ENCODE measurements at places on chromosomes 2 and 18. TPM values are rescaled to one million over a fixed set of nuclear protein-coding genes. Genes with fewer than 3 reads are reported as not detected.
A peak's percentile ranks its signal among the peaks of the same experiment; 100 is the strongest.

The IL36B gene
- not detected for polyA plus RNA-seq

- peak; percentile 60 for DNase-seq
These were observed 80.9 kb downstream of the CHRNA1 start for GRCh38 chr2:174683392-174683759.

DNA sequence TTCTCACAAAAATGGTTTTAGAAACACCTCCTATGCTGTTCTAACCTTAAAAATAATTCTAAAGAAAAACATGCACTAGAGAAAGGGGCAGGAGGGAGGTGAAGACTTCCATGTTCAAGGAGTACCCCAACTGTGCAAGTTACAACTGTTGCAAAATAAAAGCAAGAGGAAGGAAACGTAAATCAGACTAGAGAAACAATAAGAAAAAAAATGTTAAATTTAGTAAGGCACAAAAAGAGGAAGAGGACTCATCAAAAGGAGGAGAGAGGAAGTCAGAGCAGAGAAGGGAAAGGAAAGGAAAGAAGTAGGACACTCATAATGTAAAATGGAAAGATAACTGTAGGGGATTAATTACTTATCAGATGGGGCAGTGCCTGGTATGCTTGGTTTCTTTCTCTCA, 34.1 kb downstream of the RAPH1 start:
- no peak for DNase-seq

The CNDP1 gene
- not detected for polyA plus RNA-seq
